Chondrocyte (in vitro differentiated cells): ENCODE measurements at places on chromosomes 16 and 17. TPM values are rescaled to one million over a fixed set of nuclear protein-coding genes. Genes with fewer than 3 reads are reported as not detected.

MSRB1 gene
- 18.3 to 19.1 TPM (median 18.8 TPM) in 3 replicates for total RNA-seq

ZFHX3 gene
- total RNA-seq = 74.4 to 91.0 TPM (median 86.8 TPM) in 3 replicates

ZPBP2 gene
- total RNA-seq = not detected in 3 replicates

KRTAP17-1 gene
- not detected in 3 replicates for total RNA-seq

GRCh38 chr17:6716736-6717135 is 3.6 kb upstream of the SLC13A5 start:
- H3K27me3 ChIP-seq = peaks cover 55% of the 10 kb centered on the region
- no peak for DNase-seq
- no peak overlapping the region for H3K27ac ChIP-seq
- H3K4me3 ChIP-seq = no peak overlapping the region
- H3K36me3 ChIP-seq = peaks cover 2% of the 10 kb centered on the region
- H3K4me1 ChIP-seq = peaks cover 21% of the 10 kb centered on the region

DNA sequence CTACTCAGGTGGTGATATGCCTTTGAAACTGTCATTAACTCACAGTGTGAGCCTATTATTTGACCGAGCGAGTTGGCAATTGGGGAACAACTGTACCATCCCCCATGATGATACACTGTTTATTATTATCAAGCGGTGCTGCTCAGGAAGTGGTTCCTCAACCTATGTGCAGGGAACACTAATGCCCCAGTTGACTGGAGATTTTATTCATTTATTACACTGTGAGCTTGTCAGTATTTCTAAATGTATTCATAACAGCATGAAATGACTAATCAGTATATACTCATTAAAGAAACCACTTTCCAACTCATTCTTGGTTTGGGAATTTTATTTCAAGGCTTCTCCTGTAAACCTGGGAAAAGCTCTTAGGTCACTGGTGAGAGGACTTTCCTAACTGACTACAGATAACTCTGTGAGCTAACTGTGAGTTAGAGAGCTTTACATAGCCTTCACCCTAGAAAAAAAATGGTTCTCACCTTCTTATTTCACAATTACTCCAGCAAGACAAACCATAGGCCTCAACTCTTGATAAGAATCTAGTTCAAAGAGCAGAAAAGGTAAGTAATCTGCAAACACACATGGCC is 42.4 kb downstream of the NXPH3 start:
- no peak overlapping the region for H3K4me3 ChIP-seq
- H3K27me3 ChIP-seq = no peaks in the 10 kb centered on the region
- H3K4me1 ChIP-seq = peaks cover 7% of the 10 kb centered on the region

- peaks cover 16% of the 10 kb centered on the region for H3K4me1 ChIP-seq
- no peak overlapping the region for H3K27ac ChIP-seq
- H3K36me3 ChIP-seq = no peaks in the 10 kb centered on the region
Observed at GRCh38 chr17:15123593-15124263, 141.4 kb downstream of the PMP22 start.

GRCh38 chr17:41559548-41559947 is 12.3 kb downstream of the KRT9 start:
- no peaks in the 10 kb centered on the region for H3K36me3 ChIP-seq
- H3K4me3 ChIP-seq = no peak overlapping the region
- DNase-seq = no peak
- no peak overlapping the region for H3K27ac ChIP-seq
- no peaks in the 10 kb centered on the region for H3K4me1 ChIP-seq

GRCh38 chr17:67390646-67391361 is 13.7 kb downstream of the PITPNC1 start:
- no peaks in the 10 kb centered on the region for H3K27me3 ChIP-seq
- no peaks in the 10 kb centered on the region for H3K36me3 ChIP-seq
- H3K4me1 ChIP-seq = peaks cover 9% of the 10 kb centered on the region
- DNase-seq = no peak
- peak overlapping the region; percentile 60 for H3K27ac ChIP-seq

DNA sequence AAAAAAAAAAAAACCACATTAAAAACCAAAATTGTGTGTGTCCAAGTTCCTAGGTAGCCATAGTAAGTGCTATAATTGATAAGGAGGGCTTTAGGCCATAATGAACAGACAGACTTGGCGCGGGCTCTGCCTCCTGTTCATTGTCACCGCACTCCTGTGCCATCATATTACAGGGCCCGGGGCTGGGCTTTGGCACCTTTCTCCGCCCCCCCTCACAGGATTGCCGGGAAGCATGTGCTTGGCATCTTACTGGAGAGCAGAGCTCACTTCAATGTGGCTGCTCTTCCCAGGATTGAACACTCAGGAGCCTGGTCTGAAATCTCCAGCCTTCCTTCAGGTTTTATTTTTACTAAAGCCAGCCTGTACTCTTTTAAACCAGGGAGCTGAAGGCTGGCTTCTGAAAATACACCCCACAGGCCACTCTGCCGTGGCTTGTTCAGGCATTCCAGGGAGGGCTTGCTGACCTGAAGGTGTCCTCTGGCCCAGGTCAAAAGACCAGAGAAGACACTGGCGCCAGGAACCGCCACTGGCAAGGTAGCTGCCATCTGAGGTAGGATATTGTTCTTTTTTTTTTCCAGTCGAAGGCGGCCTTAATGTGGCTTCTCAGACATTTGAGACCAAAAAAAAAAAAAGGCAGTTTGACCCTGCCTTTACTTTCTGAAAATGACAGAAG is 39.3 kb downstream of the DHRS7B start:
- H3K27ac ChIP-seq = peak overlapping the region; percentile 90
- DNase-seq = no peak
- peaks cover 78% of the 10 kb centered on the region for H3K4me1 ChIP-seq
- peaks cover 1% of the 10 kb centered on the region for H3K36me3 ChIP-seq
- H3K27me3 ChIP-seq = no peaks in the 10 kb centered on the region

DNA sequence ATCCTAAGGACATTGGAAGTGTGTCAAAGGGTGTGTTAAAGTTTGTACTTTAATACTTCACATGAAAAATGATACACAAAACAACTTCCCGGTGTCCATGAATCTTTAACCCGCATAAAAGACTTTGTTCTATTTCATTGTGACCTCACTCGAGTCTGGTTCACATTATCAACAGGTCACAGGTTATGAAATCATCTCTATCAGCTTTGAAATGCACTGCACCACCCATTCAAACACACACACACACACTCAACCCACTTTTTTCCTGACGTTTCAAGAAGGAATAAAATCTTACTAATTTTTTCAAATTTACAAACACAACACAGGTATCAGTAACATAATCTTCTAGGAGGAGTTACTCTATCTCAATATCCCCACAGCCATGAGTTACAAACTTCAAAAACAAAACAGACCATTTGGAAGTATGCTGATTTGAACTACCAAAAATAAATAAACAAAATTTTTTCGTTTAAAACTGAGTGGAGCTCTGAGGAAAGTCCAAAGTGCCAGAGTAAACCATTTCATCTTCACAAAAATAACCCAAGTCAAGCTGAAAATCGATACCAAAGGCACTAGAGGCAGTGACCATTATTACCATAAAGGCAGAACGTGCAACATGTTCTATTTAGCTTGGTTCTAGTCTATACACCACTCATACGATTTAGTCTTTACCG is 2.7 kb downstream of the ACOX1 start:
- H3K36me3 ChIP-seq = peaks cover 14% of the 10 kb centered on the region
- no peaks in the 10 kb centered on the region for H3K27me3 ChIP-seq
- peaks cover 56% of the 10 kb centered on the region for H3K4me1 ChIP-seq

DNA sequence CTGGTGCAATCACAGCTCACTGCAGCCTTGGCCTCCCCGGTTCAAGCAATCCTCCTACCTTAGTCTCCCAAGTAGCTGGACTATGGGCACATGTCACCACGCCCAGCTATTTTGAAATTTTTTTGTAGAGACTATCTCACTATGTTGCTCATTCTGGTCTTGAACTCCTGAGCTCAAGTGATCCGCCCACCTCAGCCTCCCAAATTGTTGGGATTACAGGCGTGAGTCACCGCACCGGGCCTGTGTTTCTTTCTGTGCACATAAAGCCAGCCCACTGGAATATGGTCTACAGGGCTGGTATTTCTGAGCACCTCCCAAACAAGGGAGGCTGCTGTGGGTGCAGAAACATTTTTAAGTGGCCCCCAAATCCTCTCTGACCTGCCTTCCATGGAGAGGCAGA is 8.4 kb downstream of the TMEM95 start:
- H3K4me1 ChIP-seq = no peaks in the 10 kb centered on the region
- H3K36me3 ChIP-seq = peaks cover 2% of the 10 kb centered on the region
- DNase-seq = no peak

GRCh38 chr16:11717811-11718210 is 24.8 kb downstream of the TXNDC11 start:
- H3K27ac ChIP-seq = peak overlapping the region; percentile 23
- no peaks in the 10 kb centered on the region for H3K27me3 ChIP-seq
- no peak for DNase-seq
- peaks cover 20% of the 10 kb centered on the region for H3K36me3 ChIP-seq
- no peak overlapping the region for H3K4me3 ChIP-seq
- H3K4me1 ChIP-seq = peaks cover 19% of the 10 kb centered on the region

- H3K36me3 ChIP-seq = peaks cover 31% of the 10 kb centered on the region
- DNase-seq = no peak
- no peak overlapping the region for H3K27ac ChIP-seq
- H3K4me1 ChIP-seq = no peaks in the 10 kb centered on the region
- H3K27me3 ChIP-seq = no peaks in the 10 kb centered on the region
Observed at GRCh38 chr17:66025551-66025950, 166.4 kb downstream of the CEP112 start.

DNA sequence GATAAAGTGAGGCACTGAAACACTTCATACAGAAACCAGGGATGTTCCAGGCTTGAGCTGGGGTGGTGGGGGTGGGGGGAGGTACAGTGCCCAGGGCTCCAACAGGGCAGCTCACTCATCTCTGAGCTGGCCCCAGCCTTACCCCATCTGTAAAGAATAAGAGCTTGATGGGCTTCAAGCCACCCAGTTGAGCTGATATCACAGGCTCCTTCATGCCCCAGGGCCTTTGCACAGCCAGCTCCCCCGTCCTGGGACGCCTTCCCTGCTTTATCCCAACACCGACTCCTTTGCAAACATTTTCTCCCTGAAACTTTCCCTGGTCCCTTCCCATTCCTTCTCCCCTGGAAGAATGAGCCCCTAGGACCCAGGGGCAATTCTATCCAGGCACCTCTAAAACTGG is 261.7 kb downstream of the PARN start:
- no peak for DNase-seq
- H3K36me3 ChIP-seq = no peaks in the 10 kb centered on the region
- peaks cover 26% of the 10 kb centered on the region for H3K4me1 ChIP-seq
- no peaks in the 10 kb centered on the region for H3K27me3 ChIP-seq
- H3K4me3 ChIP-seq = no peak overlapping the region

DNA sequence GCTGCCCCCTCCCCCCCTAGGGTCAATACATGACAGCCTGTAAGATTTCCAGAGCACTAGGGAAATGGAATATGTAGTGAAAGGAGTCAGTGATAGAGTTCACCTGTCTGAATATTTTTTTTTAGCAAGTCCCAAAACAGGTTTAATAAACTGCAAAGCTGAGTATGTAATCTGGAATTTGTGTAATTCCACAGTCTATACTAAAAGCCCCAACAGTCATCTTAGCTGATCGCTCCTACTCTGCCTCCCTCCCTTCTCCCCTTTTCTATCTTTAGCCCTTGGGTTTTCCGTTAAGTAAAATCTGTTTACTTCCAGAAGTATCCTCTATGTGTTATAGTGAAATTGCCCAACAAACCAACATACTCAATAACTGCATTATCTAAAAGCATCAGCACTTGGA is 3.5 kb downstream of the CDH13 start:
- no peak overlapping the region for H3K4me3 ChIP-seq
- H3K4me1 ChIP-seq = peaks cover 63% of the 10 kb centered on the region
- peak overlapping the region; percentile 72 for H3K27ac ChIP-seq
- no peak for DNase-seq

DNA sequence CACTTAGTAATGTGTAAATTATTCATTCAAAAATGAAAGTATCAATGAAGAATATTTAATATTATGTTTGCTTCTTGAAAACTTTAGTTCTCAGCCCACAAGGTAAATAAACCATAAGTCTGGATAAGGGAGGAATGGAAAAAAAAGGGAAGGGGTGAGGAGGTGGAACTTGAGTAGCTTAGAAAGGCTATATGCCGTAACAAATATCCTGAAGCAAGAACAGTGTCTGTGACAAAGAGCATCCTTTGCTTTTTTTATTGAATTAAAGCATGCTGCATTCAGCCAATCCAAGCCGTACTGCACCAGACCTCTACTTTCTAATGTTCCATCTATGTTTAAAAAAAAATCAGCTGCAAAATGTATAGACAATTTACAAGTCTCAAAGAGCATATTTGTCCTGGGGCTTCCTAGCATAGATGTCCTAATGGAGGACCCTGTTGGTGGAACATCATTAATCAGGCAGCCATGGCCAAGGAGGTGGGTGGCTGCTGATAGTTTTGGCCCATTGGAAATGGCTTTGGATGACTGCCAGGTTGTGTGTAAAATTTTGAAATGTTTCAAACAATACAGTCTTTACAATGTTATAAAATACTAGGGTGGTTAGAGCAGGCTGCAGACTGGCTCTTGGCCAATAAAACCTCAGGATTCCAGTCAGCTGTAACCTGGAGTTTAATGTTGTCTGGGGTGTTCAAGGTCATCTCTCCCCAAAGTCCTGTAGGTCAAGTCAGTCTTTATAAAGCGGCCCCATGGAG is 895.8 kb upstream of the SOX9 start:
- no peak overlapping the region for H3K27ac ChIP-seq
- H3K4me1 ChIP-seq = peaks cover 14% of the 10 kb centered on the region
- no peak overlapping the region for H3K4me3 ChIP-seq

GRCh38 chr17:42247734-42248133 is 28.5 kb downstream of the STAT5B start:
- peak overlapping the region; percentile 92 for H3K27ac ChIP-seq
- no peak overlapping the region for H3K4me3 ChIP-seq
- H3K4me1 ChIP-seq = peaks cover 42% of the 10 kb centered on the region
- H3K36me3 ChIP-seq = no peaks in the 10 kb centered on the region
- no peaks in the 10 kb centered on the region for H3K27me3 ChIP-seq

GRCh38 chr17:44807817-44808155 is 22.3 kb downstream of the GJC1 start:
- no peak overlapping the region for H3K4me3 ChIP-seq
- peaks cover 36% of the 10 kb centered on the region for H3K4me1 ChIP-seq
- H3K36me3 ChIP-seq = peaks cover 14% of the 10 kb centered on the region

DNA sequence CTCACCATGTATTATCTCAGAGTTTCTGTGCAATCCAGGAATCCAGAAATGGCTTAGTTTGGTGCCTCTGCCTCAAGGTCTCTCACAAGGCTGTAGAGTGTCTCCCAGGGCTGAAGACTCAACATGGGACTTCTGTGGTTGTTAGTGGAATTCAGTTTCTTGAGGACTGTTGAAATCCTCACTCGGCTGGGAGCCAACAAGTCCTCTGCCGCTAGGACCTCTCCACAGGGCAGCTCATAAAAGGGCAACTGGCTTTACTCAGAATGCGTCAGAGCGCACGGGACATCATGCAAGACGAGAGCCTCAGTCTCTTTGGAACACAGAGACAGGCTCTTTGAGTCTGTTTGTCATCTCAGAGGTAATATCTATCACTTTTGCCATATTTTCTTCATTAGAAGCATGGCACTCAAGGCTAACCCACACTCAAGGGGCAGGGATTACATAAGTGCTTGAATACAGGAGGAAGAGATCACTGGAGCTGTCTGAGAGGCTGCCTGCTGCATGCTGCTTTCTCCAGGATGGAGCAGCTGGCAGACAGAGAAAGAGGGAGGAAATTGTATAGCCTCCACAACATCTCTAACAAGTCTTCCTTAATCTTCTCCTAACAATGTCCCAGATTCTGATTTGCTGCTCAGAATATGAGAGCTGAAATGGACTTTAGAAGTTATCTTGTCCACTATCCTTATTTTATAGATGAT is 97.5 kb upstream of the ASIC2 start:
- H3K36me3 ChIP-seq = no peaks in the 10 kb centered on the region
- H3K4me3 ChIP-seq = no peak overlapping the region
- no peak for DNase-seq
- no peak overlapping the region for H3K27ac ChIP-seq
- no peaks in the 10 kb centered on the region for H3K4me1 ChIP-seq
